ENCODE measurements at places on chromosomes 1 and 21. TPM values are rescaled to one million over a fixed set of nuclear protein-coding genes. Genes with fewer than 3 reads are reported as not detected.

Gene USP21
- total RNA-seq = 27.5 TPM

Gene SYNC
- total RNA-seq = 12.4 TPM

Gene TLCD4
- 10.6 TPM for total RNA-seq

Gene NBPF6
- not detected for total RNA-seq

Gene DDR2
- 0.37 TPM for total RNA-seq

Gene RNU1-4
- not detected for total RNA-seq

Gene ZNF678
- total RNA-seq = 1.9 TPM

Gene SPRR2F
- not detected for total RNA-seq

Gene PLD5
- total RNA-seq = 1.4 TPM

Gene ATP6V1G3
- not detected for total RNA-seq

Gene COL6A1
- 18.8 TPM for total RNA-seq

Gene CFAP45
- total RNA-seq = 0.61 TPM

Gene PARK7
- total RNA-seq = 352 TPM

Gene TAS1R1
- not detected for total RNA-seq

Gene S100A7A
- total RNA-seq = not detected

Gene LMX1A
- total RNA-seq = not detected

Gene UTS2
- total RNA-seq = not detected

Gene CNIH3
- total RNA-seq = 0.25 TPM

Gene HPDL
- total RNA-seq = 5.0 TPM

Data from A549 treated with CORT108297 at 1 μM for 4 hours (cell line).